Smooth muscle cell of bladder (primary cell): ENCODE measurements at places on chromosomes 2 and 18. TPM values are rescaled to one million over a fixed set of nuclear protein-coding genes. Genes with fewer than 3 reads are reported as not detected.

The LYG2 gene
- not detected in 2 replicates for total RNA-seq

The RIT2 gene
- total RNA-seq, result not detected in 2 replicates

The CNOT9 gene
- total RNA-seq, result 29.2 and 32.7 TPM in 2 replicates

The ASNSD1 gene
- total RNA-seq, result 53.3 and 71.1 TPM in 2 replicates

The KIF1A gene
- not detected in 2 replicates for total RNA-seq

The ITPRIPL1 gene
- 0.43 and 0.74 TPM in 2 replicates for total RNA-seq

The TRAF3IP1 gene
- 9.9 and 11.9 TPM in 2 replicates for total RNA-seq

The SCYGR4 gene
- 0.09 TPM in 1 of 2 replicates, not detected in the other for total RNA-seq

The RUFY4 gene
- total RNA-seq, result not detected in 2 replicates

The DNMT3A gene
- total RNA-seq, result 13.5 and 23.3 TPM in 2 replicates

The QPCT gene
- total RNA-seq, result 4.0 and 9.5 TPM in 2 replicates

The ALPG gene
- total RNA-seq, result not detected in 2 replicates

The PIK3C3 gene
- total RNA-seq, result 21.5 and 55.2 TPM in 2 replicates

The LYPD6 gene
- 0.18 and 0.57 TPM in 2 replicates for total RNA-seq

The RGPD3 gene
- total RNA-seq, result 0.09 and 0.14 TPM in 2 replicates

The SLC40A1 gene
- total RNA-seq, result 28.0 and 103 TPM in 2 replicates

The SIX3 gene
- total RNA-seq, result not detected in 2 replicates

The GCKR gene
- 0.14 and 0.55 TPM in 2 replicates for total RNA-seq

The CKAP2L gene
- total RNA-seq, result 0.74 and 0.85 TPM in 2 replicates

The IL1RL1 gene
- total RNA-seq, result 0.14 and 0.18 TPM in 2 replicates

The PTMA gene
- total RNA-seq, result 522 and 581 TPM in 2 replicates

The EHD3 gene
- 14.2 and 15.0 TPM in 2 replicates for total RNA-seq

The AKAIN1 gene
- total RNA-seq, result not detected in 2 replicates

The SCTR gene
- total RNA-seq, result not detected in 2 replicates

The ALPP gene
- total RNA-seq, result not detected in 2 replicates

The DPYSL5 gene
- total RNA-seq, result not detected in 2 replicates

The DSC3 gene
- 0.09 and 0.14 TPM in 2 replicates for total RNA-seq

The BBS5 gene
- total RNA-seq, result 4.7 and 6.6 TPM in 2 replicates
